ENCODE measurements at places on chromosomes 16 and 17.

DNA sequence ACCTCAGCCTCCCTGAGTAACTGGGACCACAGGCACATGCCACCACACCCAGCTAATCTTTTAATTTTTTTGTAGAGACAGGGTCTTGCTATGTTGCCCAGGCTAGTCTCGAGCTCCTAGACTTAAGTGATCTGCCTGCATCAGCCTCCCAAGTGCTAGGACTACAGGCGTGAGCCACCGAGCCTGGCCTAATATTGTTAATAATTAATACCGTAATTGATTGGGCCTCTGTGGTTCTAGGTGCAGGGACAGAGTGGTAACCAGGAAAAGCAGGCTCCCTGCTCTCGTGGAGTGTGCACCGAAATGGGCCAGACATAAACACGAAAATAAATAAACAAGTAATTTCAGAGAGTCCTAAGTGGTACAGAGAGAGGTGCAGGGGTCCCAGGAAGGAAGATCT, 241.0 kb downstream of the GSG1L start:
- no peak for DNase-seq
- H3K27ac ChIP-seq: no peak overlapping the region
- peaks cover 5% of the 10 kb centered on the region for H3K27me3 ChIP-seq
- no peaks in the 10 kb centered on the region for H3K4me1 ChIP-seq
- no peak overlapping the region for H3K4me3 ChIP-seq
- H3K36me3 ChIP-seq: no peaks in the 10 kb centered on the region

- no peaks in the 10 kb centered on the region for H3K27me3 ChIP-seq
- DNase-seq: no peak
These were observed 13.5 kb downstream of the SCO1 start for GRCh38 chr17:10683853-10684252.

DNA sequence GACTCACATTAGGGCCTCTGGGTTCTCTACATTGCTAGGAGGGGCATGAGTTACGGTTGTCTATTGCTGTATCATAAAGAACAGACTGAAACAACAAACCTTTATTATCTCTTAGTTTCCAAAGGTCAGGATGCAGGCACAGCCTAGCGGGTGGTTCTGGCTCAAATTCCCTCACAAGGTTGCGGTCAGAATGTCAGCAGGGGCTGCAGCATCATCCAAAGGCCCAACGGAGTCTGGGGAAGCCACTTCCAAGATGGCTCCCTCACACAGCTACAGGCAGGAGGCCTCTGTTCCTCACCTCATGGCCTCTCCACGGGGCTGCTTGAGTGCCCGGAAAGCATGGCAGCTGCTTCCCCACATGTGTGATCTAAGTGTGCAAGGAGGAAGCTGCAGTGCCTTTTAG, 29.6 kb upstream of the ZFPM1 start:
- H3K27ac ChIP-seq: no peak overlapping the region
- H3K4me1 ChIP-seq: peaks cover 5% of the 10 kb centered on the region
- no peaks in the 10 kb centered on the region for H3K36me3 ChIP-seq
- H3K4me3 ChIP-seq: no peak overlapping the region
- H3K27me3 ChIP-seq: peaks cover 9% of the 10 kb centered on the region
- no peak for DNase-seq

- no peak overlapping the region for H3K27ac ChIP-seq
- DNase-seq: no peak
- H3K36me3 ChIP-seq: no peaks in the 10 kb centered on the region
- H3K4me1 ChIP-seq: no peaks in the 10 kb centered on the region
These were observed 9.6 kb downstream of the CTRB1 start for GRCh38 chr16:75228143-75228976.

DNA sequence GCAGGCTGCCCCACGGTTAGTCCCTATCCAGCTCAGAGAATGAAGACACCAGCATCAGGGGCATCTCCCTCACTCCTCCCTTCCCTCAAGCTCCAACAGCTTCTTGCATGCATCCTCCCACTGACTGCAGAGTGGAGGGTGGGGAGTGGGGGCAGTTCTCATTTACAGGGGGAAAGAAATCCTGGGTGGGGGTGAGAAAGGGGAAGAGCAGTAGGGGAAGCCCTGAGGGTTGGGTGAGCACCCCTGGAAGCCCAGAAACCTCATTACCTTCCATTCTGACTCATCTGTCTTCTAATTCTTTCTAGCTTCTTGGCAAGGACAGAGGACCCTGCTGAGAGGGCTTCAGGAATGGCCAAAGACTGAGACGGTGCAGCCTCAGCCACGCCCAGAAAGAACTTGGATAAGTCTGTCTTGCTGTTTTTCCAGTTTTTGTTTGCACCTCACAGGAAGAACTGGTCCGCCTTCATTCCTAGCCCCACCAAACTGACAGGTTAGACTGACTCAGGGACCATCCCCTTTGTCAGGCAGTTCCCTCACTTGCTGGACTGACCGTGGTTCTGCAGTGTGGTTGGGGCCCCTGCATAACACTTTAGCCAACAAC, 52.5 kb upstream of the WSB1 start:
- no peak overlapping the region for H3K27ac ChIP-seq
- no peak for DNase-seq

DNA sequence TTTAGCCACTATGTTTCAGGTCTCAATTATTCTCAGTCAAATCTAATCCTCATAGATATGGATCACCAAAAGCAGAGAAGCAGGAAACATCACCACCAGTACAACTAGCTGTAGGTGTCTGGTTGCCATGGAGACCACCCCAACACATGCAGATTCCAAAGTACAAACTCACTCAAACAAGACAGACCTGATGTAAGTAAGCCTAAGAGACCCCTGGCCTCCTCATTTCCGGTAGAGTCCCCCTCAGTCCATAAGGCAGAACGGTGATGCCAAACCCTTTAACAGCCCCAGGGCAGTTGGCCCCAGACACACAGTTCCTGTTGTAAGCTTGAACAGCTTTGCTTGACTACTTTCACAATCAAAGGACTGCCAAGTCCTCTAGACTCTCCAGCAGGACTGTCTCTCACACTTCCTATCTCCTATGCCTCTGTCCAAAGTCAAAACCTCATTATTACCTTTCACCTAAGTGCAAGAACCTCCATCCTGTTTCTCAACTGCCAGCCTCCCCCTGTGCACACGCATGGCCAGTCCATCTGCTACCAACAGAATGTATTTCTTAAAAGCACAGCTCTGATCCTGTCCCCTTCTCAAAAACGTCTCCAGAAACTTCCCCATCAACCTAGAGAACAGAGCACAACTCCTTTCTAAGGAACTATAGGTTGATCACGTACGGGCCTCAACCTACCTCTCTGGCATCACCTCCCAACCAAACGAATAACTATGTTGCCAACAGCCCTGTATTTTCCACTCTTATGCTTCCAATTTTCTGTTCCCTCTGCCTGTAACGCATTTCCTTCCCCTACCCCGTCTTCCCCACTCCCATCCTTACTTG, 23.9 kb downstream of the SLC39A11 start:
- H3K27me3 ChIP-seq: no peaks in the 10 kb centered on the region
- no peak overlapping the region for H3K4me3 ChIP-seq
- H3K27ac ChIP-seq: no peak overlapping the region
- peaks cover 29% of the 10 kb centered on the region for H3K36me3 ChIP-seq

DNA sequence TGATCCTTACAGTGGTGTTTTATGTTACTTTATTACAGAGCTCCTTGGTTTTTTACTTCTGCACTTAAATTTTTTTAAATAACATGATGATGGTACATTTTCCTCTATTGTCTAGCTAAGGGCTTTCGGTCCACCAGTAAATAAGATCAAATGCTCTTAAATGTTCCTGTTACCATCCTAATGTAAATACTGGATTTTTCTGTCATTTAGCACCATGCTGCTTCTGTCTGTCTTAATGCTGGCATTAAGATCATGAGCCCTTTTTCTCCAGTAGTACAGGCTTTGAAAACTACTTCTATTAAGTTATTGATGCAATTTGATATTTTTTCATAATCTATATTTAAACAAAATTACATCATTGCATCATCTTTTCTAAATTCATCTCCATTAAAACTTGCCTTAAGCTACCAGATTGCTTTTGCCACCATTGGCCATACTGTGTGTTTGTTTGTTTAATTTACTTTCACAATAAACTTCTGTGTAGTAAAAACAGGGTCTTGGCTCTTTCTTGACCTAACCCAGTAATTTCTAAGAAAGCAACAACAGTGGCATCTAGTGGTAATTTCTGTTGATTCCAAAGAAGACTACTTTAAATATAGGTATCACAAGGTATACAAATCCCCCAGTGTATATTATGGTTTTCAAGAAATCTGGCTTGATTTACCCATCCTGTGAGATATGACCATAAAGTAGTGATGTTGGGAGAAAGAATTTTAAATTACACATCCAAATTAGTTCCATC, 9.0 kb upstream of the PHAF1 start:
- H3K4me1 ChIP-seq: no peaks in the 10 kb centered on the region
- H3K36me3 ChIP-seq: peaks cover 4% of the 10 kb centered on the region
- H3K4me3 ChIP-seq: no peak overlapping the region
- H3K27me3 ChIP-seq: no peaks in the 10 kb centered on the region

- H3K27me3 ChIP-seq: no peaks in the 10 kb centered on the region
- peaks cover 33% of the 10 kb centered on the region for H3K36me3 ChIP-seq
- peak overlapping the region; percentile 52 for H3K27ac ChIP-seq
- H3K4me1 ChIP-seq: peaks cover 12% of the 10 kb centered on the region
- H3K4me3 ChIP-seq: no peak overlapping the region
- DNase-seq: no peak
These were observed 7.6 kb upstream of the PHKG2 start for GRCh38 chr16:30740364-30741251.

- H3K4me3 ChIP-seq: peak overlapping the region; percentile 12
- peaks cover 45% of the 10 kb centered on the region for H3K4me1 ChIP-seq
- no peak for DNase-seq
- H3K27ac ChIP-seq: no peak overlapping the region
- peaks cover 6% of the 10 kb centered on the region for H3K36me3 ChIP-seq
These were observed 50.9 kb upstream of the GSE1 start for GRCh38 chr16:85562093-85562786.

DNA sequence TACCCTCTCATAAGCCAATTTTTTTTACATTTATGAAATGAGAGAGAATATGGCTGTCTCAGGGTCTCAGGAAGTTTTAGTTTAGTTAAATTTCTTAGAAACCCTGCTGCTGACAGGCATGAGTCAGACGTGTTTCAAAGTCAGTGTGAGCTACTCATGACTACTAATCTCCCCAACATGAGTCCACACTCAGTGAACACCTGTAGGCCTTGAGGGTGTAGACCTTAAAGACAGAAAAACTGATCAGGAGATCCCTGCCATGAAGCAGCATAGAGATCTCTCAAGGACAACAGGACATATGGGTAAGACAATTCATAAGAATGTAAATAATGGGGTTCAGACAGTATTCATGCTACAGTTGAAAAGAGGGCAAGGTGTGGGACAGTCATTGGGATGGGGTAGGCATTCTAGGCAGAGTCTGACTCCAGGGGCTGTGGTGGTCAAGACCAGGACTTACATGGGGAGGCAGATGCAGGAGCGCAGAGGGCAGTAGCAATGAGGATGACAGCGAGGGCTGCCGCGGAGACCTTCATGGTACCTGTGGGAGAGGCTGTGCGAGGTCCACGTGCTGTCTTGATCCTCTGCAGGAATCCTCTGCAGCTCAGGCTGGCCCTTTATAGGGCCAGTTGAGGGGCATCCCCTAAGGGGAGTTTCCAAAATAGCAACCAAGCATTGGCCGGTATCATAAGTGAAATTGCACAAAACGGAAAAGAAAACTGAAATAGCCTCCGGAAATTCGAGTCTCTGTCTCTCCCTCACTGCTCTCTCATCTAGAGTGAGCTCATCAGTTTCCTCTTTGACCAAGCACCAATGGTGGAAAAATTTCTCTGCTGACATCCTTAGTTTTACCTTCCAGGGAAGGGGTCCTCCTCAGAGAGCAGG, at the start of gene CCL5:
Gene CCL5, minus strand, starts transcription at position 588 of the 882 bp plus-strand sequence.
- H3K36me3 ChIP-seq: peaks cover 4% of the 10 kb centered on the region
- H3K27me3 ChIP-seq: no peaks in the 10 kb centered on the region
- peak; percentile 64 for DNase-seq
- peak within 1 kb of the TSS; percentile 93 for H3K27ac ChIP-seq
- peaks cover 49% of the 10 kb centered on the region for H3K4me1 ChIP-seq

GRCh38 chr16:50229149-50229726, 37.1 kb upstream of the ADCY7 start:
- no peaks in the 10 kb centered on the region for H3K27me3 ChIP-seq
- no peak overlapping the region for H3K27ac ChIP-seq
- H3K4me1 ChIP-seq: peaks cover 2% of the 10 kb centered on the region
- H3K4me3 ChIP-seq: no peak overlapping the region

DNA sequence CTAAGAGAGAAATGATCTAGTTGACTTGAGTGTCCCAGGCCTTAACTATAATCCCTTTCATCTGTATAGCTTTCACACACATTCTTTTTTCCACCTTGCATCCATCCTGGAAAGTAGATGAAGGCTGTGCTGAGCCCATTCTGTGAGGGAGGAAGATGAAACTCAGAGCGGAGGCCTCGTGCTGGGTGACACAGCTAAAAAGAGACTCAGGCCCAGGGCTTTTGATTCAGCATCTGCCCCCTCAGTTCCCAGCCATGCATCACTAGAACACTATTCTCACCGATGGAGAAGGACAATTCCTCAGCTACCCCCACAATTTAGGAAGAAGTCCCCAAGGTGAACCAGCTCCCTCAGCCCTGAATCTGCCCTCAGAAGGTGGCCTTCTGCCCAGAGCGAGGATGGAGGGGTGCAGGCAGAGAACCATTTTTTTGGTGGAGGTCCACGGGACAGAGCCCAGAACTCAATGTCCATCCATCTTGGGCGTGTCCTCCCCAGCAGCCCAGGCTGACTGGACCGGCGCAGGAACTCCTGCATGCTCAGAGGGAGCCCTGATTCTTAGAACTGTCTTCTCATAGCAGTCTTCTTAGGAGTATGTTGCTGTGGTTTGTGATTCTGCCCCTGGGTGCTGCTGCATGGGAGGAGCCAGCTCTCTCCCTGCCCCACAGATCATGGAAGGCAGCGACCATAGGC, 5.8 kb upstream of the MYCBPAP start:
- no peak for DNase-seq
- H3K4me1 ChIP-seq: peaks cover 9% of the 10 kb centered on the region
- H3K4me3 ChIP-seq: no peak overlapping the region
- H3K36me3 ChIP-seq: no peaks in the 10 kb centered on the region
- no peak overlapping the region for H3K27ac ChIP-seq

DNA sequence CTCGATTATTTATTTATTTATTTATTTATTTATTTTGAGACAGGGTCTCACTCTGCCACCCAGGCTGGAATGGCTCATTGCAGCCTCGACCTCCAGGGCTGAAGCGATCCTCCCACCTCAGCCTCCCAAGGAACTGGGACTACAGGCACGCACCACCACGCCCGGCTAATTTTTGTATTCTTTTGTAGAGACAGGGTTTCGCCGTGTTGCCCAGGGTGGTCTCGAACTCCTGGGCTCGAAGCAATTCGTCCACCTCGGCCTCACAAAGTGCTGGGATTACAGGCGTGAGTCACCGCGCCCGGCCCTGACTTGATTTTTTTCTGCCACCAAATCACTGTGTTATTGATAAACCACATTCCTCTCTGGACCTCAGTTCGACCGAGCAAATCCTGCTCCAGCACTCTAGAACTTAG, 758 bp upstream of the RPL23A start:
- H3K36me3 ChIP-seq: peaks cover 42% of the 10 kb centered on the region
- peaks cover 41% of the 10 kb centered on the region for H3K27me3 ChIP-seq
- H3K27ac ChIP-seq: peak overlapping the region; percentile 100
- H3K4me1 ChIP-seq: peaks cover 31% of the 10 kb centered on the region
- DNase-seq: no peak
- peak overlapping the region; percentile 100 for H3K4me3 ChIP-seq

Measured in activated naive CD8-positive, alpha-beta T cell treated with anti-CD3 and anti-CD28 coated beads for 36 hours (primary cell).